ENCODE measurements at places on chromosomes 3 and 15.

DNA sequence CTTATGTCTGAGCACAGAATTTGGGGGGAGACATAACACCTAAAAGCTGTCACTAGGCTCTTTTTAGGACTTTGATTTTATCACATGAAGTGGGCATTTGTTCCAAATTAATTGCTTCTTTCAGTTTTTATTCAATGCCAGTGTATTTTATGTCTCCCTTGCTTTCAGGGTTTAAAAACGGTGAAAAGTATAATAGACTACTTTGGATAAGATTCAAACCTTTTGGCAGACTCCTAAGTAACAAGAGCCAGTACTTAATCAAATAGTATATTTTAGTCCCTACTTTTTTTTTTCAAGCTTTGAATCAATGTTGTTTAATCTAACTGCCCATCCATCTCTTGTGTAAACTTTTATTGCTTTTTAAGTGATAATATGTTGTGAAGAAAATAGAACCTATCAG, 847.2 kb upstream of the DPPA4 start:
- no peak for DNase-seq

DNA sequence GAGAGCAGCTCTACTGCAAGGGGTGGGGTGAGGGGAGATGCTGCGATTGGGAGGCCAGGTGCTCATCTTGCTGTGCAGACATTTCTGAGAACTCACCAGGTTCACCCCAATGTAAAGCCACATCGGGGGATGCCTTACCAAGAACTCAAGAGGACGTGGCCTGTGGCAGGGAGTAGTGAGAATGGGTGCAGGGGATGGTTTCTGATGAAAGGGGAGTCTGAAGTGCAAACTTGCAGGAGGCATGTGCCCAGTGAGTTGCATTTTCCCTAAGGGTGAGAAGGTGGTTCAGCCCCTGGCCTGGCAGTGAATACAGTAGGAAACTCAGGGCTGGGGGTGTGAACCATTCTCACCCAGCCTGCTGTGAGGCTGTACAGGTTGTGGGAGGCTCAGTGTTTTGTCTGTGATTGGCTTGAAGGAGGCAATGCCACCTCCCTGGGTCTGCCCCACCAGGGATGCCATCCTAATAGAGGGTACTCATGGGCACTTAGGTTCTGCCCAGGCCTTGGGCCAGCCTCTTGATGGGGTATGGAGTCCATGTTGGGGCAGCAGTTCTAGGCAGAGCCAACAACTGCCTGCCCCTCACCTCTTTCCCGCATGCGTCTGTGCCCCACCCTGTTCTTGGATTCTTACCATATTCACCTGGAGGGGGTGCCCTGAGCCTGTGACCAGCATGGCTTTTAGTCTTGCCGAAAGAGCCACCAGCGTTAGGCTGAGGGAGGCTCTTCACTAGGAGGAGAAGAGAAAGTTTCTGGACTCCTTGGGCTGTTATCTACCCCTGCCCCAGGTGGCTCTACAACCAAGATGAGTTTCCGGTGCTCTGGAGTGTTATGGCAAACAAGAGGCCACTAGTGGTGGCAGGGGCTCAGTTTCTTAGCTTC, 4.5 kb downstream of the HEMK1 start:
- DNase-seq, result no peak

- no peak for DNase-seq
Measured at GRCh38 chr3:10529809-10530208, 24.4 kb upstream of the ATP2B2 start.

DNA sequence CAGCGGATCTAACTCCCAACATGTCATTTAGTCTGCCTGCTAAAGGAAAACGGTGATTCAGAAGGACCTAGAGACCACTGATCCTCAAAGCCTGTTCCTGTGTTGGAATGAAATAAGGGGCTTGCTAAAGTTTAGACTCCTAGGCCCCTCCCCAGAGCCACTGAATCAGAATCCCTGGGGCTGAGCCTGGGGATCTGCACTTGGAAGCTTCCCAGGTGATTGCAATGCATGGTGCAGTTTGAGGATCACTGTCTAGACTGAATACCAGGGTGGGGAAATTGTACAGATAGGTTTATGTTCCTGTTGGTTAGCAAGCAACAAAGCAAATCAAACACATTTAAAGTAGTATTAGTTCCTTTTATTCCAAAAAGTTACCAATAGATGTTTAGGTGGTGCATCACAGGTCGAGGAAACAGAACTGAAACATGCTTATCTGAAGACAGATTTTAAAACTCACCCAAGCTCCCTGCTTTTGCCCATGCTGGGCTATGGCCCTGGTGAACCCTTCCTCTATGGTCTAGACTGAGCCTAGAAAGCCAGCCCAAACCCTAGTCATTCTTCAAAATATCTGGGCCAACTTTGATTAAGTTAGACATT, 29.6 kb upstream of the SPTBN5 start:
- DNase-seq, result no peak

DNA sequence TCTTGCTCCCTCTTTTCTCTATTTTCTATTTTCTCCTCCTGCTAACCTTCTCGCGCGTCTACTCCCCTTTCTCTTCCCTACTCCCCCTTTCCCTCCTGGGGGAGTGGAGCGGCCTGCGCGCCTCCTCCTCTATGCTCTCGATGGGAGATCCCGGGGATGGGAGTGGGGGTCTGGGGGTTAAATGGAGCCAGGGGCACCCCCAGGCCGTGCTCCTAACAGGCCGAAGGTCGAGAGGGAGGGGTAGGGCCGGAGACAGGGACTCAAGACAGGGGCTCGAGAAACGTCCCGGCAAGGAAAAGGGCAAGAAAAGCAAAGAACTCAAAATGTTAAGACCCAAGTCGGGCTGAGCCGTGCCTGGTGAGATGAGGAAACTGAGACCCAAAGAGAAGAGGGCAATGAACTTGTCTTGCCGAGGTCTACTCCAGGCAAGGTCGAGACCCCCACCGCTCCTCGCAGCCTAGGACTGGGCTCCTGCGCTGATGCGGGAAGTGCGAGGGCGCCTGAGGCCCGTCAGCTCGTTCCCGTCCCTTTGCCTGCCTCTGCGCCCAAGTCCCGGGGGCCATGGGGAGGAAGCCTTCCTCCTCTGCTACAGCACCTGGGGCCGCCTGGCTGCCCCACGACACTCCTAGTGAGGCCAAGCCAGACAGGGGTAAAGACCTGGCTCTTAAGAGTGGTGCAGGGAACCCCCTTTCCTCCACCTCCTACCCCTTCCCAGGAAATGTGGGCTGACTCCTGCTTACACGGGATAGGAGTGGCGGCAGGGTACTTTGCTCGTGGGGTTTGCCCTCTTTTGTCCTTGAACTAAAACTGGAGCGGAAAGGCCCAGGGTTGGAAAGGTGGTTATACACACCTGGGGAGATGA, 770 bp upstream of the MEGF11 start:
- no peak for DNase-seq

Measured in glomerular endothelial cell (primary cell).